Activated naive CD8-positive, alpha-beta T cell treated with anti-CD3 and anti-CD28 coated beads for 36 hours (primary cell): ENCODE measurements at places on chromosomes 6 and 20.

DNA sequence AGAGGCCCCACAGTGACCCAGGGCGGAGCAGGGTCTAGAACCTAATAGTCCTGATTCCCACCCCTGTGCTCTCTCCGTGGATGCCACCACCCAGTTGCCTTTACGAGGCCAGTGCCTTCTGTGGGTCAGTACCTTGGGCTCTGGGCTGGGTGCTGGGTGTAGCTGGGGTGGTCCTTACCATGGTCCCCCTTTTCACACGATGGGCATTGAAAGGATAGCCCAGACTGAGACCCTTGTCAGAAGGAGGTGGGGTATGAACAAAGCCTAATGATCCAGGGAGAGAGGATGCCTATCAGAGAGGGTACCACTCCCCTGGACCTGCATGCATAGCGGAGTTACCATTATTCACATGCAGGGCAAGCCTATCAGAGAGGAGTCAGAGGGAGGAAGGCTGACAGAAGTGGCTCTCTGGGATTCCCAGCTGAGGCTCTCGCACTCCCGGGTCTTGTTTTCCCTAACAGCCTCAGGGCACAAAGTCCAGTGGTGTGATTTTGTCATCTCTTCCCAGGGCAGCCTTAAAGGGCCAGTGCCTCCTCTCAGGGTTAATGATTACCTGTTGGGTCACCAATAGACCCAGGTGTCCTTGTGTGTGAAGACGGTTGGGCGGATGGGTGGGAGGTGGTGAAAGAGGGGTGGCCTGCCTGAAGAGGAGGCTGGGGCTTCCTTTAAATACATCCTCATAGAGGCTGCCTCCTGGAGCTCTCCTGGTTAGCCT, 36.2 kb downstream of the VEGFA start:
- no peak for DNase-seq

GRCh38 chr6:139251045-139251690, 40.6 kb downstream of the TXLNB start:
- no peak for DNase-seq

DNA sequence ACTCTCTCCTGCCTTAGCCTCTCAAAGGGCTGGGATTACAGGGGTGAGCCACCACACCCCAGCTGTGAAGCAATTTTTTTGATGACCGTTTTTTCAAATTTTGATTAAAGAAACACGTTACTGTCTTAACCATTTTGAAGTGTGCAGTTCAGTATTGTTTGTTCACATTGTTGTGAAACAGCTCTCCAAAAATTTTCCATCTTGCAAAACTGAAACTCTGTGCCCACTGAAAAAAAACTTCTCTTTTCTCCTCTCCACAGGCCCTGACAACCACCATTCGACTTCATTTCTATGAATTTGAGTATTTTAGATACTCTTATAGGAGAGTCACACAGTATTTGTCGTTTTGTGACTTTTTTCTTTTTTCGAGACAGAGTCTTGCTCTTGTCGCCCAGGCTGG, 53.9 kb downstream of the ECT2L start:
- DNase-seq, result no peak

DNA sequence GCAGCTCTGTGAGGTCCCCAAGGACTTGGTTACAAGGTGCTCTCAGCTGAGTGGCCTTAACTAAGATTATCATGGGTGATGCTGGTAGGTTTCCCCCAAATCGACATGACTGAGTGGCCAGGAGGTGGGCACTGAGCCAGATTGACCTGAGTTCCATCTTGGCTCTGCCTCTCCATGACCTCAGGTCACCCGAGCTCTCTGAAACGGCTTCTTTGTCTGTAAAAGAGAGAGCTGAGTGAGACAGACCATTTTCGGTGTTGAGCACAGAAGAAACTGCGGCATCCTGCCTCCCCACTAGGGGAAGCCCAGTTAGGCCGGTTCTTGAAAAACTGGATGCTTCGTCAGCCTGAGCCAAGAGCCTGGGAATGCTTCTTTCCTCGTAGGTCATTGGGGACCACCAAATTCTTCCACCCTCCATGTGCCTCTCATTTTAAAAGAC, 14.1 kb upstream of the STX16 start:
- no peak for DNase-seq

DNA sequence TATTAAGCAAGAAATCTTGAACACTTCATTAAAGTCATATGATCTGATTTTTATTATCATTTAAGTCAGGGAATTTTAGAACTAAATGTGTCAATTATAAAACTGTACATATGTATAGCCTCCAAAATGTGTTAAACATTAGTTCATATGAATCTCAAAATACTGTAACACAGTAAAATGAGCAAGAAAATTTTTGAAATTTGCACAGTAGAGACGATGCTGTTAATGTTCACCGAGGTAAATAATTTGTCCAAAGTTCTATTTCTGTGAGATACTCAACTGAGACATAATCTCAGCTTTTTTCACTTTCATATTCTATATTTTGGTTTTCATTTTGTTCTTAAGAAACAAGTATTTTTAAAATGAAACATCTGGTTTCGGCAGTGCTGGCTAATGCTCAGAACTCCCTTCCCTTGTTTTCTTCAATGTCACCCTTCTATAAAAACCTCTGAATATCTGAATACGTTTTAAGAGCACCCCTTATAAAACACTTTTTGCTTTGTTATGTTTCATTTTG, 353.1 kb downstream of the LAMA2 start:
- no peak for DNase-seq
